AG04450 (cell line): ENCODE measurements at places on chromosomes 1 and 21.

DNA sequence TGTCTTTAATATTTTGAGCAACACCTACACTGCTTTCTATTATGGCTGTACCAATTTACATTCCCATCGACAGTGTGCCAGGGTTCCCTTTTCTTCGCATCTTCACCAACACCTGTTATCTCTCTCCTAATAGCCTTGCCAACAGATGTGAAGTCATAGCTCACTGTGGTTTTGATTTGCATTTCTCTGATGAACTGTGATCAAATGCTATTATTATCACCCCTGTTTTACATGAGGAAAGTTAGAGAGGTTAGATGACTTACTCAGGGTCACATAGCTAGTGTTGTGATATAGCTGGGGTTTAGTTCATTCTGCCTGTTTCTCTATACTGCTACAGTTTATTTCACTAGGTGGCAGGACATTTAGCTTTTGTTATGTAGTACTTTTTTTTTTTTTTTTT is 204.1 kb downstream of the FMN2 start:
- DNase-seq, result no peak

GRCh38 chr1:54996869-54997710 is 1.6 kb upstream of the BSND start:
- DNase-seq, result no peak

DNA sequence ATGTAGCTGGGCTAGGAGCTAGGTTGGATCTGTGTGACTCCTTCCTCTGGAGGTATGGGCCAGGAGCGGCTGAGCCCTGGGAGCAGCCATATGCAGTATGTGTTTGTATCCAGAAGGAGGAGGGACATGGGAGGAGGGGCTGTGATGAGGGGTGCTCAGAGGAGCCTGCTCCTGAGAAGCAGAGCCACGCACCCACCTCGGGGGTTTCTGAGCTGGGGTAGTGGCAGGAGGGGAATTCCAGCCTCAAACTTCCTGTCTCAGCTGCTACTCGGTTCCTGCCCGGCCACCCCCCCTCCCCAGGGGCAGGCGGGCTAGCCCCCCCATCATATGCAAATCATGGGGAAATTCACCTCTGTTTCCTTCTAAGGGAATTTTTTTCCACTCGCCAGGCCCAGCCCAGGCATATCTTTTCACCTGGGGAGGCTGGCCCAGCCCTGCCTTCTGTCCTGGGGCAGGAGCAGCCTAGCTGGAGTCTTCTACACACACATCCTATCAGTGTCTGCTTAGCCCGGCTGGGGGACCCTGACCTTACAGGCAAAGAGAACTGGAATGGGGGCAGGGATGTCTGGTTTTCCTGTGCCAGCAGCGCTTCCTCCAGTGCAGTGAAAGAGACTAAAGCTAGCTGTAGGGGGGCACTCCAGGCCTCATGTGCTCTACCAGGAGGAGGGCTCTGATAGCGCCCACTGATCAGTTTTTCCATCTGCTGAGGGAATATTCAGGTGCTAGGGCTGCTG is 3.0 kb downstream of the ZC3H12A start:
- no peak for DNase-seq

DNA sequence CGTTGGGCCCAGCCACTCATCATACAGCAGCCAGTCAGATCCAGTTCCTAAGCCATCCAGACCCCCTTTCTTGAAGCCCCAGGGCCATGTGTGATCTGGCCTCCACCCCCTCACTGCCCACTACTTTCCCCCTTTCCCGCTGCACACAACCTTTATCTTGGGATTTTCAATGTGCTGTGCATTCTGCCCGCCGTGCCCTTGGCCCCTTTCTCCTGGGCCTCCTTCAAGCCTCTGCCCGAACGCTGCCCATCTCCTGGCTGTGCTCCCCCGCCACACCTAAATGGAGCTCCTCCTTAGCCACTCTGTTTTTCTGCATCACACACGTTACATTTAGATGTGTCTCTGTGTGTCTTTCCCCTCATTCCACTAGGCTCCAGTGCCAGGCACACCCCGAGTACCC is 66.7 kb upstream of the SELENON start:
- no peak for DNase-seq

GRCh38 chr1:228082918-228083870 is 686 bp downstream of the ARF1 start:
- DNase-seq, result no peak

GRCh38 chr21:39553331-39553730 is 59.4 kb upstream of the B3GALT5 start:
- no peak for DNase-seq

- no peak for DNase-seq
These were observed 1.8 kb downstream of the NHLH2 start for GRCh38 chr1:115839029-115839678.
